T-helper 2 cell treated with Interferon-gamma antibody and Interleukin-4, amounts not matched to agents 5 μg/mL and 100 μg/mL, for 36 hours (primary cell): ENCODE measurements at places on chromosomes 1 and 21.

DNA sequence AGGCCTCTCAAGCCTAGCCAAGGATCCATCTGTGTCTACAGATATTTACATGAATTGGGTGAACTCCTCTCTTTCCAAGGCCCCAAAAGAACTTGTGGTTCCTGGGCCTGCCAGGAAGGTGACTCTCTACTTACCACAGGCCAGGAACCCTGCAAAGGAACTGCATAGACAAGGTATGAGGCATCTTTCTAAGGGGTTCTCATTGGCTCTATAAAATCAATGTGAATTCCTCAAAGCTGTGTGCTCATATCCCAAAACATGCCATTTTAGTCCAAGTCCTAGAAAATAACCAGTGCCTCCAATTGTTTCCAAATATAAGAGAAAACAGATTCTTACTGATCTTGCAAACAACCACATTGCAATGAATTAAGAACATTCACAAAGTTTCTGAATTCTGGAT, 39.9 kb upstream of the RGL1 start:
- DNase-seq = no peak

DNA sequence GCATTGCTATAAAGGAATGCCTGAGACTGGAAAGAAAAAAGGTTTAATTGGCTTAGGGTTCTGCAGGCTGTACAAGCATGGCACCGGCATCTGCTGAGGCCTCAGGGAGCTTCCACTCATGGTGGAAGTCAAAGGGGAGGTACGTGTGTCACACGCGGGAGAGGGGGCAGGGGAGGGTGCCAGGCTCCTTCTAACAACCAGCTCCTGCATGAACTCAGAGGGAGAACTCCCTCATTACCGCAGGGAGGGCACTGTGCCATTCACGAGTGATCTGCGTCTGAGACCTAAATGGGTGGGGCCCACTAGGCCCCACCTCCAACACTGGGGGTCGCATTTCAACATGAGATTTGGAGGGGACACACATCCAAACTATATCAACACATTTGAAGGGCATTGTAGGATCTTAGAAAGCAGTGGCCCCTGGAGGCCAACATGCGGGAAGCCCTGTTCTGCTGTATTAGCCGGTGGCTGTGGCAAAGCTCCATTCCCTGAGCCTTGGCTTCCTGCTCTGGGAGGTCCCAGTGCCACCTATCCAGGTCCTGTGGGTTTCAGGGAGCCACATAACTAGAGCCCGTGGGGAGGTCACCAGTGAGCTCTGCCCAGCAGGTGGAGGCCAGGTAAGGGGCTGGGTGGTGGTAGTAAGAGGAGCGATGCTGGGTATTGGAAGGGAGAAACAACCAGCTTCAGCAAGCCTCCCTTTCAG, 10.0 kb downstream of the WNT3A start:
- no peak for DNase-seq

- DNase-seq = peak; percentile 20
These were observed 67.4 kb downstream of the ARHGEF10L start for GRCh38 chr1:17606826-17607440.

- DNase-seq = no peak
These were observed 7.9 kb upstream of the EXOSC10 start for GRCh38 chr1:11107599-11107998.

GRCh38 chr1:101451888-101452287, 215.1 kb downstream of the S1PR1 start:
- DNase-seq = peak; percentile 48

DNA sequence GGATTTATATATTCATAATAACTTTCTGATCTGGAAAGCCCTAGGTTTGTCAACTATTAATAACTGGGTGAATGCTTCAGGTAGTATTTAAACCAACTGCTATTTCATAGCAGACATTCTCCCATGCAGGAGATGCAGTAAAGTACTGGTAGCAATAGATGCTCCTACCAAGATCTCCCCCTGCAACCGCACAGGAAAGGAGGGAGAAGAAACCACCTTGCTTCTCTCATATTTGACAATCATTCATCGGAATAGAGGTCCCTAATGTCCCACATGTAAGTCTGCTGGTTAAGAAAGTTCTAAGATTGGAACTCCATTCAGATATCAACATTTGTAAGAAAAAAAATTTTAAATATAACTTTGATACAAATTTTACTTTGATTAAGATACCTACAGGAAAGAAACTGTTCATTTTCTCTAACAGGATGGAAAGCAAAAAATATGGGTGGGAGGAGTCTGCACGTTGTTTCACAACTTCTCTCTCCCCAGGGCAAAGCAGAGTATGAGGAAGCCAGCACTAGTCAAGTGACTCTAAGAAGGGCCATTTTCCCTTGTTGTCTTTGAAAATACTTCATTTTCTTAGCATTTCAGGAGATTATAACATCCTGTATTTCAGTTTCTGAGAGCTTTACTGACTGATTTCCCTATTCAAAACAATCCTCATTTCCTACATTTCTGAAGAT, at the start of gene PYHIN1:
PYHIN1 (plus strand) TSS at position 498 of the 683 bp plus-strand sequence. CDS start 5,359 bp downstream, outside the sequence.
- DNase-seq = no peak

DNA sequence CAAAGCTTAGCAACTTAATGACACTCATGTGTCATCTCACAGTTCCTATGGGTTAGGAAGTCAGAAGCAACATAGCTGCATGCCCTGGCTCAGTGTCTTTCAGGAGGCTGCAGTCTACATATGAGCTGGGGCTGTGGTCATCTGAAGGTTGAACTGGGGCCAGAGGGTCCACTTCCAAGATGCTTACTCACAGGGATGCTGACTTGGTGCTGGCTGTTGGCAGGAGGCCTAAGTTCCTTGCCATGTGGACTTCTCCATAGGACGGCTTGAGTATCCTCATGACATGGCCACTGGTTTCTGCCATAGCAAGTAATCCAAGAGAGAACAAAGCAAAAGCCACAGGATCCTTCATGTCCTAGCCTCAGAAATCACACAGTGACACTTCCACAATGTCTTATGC, 12.1 kb upstream of the FAM43B start:
- DNase-seq = no peak

DNA sequence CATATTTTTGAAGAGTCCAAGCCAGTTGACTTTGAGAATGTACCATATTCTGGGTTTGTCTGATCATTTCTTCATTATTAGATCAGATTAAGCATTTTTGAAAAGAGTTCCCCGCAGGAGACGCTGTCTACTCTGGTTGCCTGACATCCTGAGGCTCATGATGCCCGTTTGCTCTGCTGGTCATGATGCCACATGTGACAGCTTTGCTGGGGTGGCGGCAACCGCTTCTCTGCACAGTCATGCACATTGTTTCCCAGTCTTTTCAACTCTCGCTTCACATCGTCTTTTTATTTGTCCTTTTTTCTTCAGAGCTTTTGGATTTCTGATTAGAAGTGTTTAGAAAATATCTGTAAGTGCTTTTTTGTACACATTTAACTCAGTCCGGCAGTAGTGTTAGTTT, 90.7 kb downstream of the ST6GALNAC5 start:
- no peak for DNase-seq

DNA sequence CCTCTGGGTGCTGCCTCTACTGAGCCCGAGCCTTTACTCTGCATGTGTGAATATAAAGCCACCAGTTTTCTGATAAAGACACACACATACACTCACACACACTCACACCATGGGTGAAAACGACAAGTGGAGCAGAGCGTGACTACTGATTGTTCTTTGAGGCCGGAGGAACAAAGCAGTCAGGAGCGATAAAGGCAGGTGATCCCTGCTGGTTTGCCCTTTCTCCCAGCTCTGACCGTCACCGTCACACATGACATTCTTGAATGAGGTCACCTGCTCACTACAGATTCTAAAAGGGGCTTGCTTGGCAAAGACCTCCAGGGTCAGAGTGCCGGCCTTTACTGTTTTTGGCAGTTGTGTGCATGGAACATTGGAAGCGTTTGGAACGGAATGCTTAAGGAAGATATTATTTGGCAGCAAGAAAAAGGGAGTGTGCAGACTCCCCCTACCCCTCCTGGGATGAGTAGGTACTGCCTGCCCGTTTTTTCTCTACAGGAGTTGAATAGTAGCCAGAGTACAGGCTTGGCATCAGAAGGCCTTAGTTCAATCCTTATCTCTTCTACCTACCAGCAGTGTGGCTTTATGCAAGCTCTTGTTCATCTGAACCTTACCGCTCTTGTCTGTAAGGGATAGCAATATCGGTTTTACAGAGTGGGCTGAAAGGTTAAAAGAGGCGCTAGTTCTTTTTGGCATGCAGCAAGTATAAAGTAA, 79.7 kb downstream of the PBX1 start:
- DNase-seq = no peak

GRCh38 chr1:40404670-40405462, 31.3 kb downstream of the SMAP2 start:
- DNase-seq = no peak

GRCh38 chr1:26743426-26744059, 44.2 kb upstream of the PIGV start:
- no peak for DNase-seq

DNA sequence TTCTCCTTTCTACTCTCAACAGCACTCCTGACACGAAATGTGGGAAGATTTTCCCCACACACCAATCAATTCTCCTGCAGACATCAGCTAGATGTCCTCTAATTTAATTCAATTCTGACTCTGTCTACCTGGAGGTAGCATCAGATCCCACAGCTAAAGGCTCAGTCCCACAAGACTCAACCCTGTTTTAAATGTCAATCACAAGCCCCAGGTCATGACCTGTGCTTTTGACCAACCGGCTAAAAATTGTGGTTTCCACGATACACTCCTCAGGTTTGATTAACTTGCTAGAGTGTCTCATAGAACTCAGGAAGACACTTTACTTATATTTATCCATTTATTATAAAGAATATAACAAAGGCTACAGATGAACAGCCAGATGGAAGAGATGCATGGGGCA, 27.4 kb downstream of the IL23R start:
- no peak for DNase-seq

- no peak for DNase-seq
These were observed 140.3 kb downstream of the FOXD2 start for GRCh38 chr1:47578026-47578720.

DNA sequence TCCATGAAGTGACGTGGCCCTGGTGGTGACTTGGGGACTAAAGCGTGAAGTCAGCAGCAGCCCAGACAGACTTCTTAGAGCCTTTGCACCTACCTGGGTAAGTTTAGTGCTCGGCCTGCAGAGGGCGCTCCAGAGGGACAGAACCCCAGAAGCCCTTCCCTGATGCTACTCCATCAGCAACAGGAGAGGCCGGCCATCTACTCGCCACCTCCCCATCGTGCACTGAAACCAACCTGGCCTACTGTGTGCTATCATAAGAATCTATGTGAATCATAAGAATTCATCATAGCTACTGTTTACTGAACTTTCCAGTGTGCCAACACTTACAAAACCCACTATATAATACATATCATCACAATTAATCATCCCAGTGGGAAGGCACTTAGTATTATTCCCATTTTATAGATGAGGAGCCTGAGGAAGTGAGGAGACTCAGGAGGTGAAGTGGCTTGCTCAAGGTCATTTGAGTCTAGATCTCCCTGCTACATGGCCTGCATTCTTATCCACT, 7.9 kb upstream of the EDN2 start:
- peak; percentile 48 for DNase-seq

GRCh38 chr1:177984136-177984525, 14.3 kb upstream of the SEC16B start:
- no peak for DNase-seq

- no peak for DNase-seq
These were observed 31.6 kb upstream of the NFIA start for GRCh38 chr1:61050541-61051442.

DNA sequence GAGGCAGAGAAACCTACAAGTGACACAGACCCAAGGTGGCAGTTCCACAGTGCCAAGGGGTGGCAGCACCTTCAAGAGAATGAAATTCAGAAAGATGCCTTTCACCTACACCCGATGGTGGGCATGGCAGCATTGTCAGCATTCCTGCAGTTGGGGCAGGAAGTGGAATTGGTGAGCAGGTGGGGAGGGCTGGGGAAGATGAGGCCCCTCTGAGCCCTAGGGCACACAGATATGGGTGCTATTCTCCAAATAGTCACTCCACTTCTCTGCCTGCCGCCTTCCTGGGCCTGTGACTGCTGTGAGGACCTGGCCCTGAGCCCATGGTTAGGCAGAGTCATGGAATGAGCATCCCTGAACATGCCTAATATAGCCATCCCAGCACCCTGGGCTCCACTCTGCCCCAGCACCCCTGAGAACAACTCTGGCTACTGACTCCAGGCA, 8.3 kb downstream of the SHISA4 start:
- DNase-seq = no peak

GRCh38 chr1:160454371-160455152, 54.2 kb downstream of the VANGL2 start:
- no peak for DNase-seq

DNA sequence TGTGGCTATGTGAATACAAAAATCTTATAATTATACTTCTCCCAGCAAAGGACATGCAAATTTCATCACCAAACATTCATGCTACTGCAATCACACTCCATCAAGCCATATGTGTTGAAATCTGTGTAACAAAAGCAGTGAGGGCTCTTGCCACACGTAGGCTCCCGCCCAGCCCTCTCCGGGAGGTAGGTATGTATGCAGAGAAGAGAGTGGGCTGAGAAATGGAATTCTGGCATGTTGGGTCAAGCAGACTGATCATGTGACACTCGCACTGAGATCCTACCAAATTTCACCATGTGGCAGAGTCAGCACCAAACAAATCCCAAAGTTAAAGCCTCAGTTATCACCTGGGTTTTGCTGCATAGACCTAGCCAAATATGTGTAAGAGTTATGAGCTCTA, 49.7 kb downstream of the APP start:
- no peak for DNase-seq

- DNase-seq = peak; percentile 88
These were observed 180.0 kb downstream of the ETS2 start for GRCh38 chr21:38985568-38986378.

GRCh38 chr1:237878406-237878805, 12.3 kb downstream of the ZP4 start:
- DNase-seq = no peak

- no peak for DNase-seq
These were observed 959 bp downstream of the PADI6 start for GRCh38 chr1:17372955-17373354.

DNA sequence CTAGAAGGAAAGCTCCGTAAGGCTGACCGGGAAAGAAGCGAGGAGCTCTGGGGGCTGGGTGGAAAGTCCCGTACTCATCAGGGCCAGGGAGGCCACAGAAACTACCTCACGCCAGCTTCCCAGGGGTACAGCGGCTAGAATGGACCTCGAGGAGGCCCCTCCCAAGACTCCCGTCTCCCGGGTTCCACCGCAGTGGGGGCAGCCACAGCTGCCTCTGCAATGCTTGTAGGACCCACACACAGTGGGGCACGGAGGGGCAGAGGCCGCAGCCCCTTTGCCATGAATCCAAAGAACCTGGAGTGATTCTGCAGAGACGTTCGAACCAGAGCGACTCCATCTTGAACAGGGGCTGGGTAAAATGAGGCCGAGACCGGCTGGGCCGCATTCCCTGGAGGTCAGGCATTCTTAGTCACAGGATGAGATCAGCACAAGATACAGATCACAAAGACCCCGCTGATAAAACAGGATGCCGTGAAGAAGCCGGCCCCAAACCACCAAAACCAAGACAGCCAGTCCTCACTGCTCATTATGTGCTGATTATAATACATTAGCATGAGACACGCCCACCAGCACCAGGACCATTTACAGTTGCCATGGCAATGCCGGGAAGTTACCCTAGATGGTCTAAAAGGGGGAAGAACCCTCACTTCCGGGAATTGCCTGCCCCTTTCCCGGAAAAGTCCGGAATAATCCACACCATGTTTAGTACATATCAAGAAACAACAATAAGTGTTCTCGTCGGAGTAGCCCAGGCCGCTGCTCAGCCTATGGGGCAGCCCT, 1.6 kb upstream of the ANKRD65 start:
- DNase-seq = no peak

GRCh38 chr1:77781683-77782082, 2.2 kb downstream of the MIGA1 start:
- DNase-seq = no peak

GRCh38 chr1:80244372-80244771, 1237.8 kb upstream of the ADGRL4 start:
- DNase-seq = no peak
